Activated CD4-positive, alpha-beta T cell treated with anti-CD3 and anti-CD28 coated beads, Interleukin-10, Interleukin-2, amounts not matched to agents 100 ng/mL and 50 ng/mL, durations not matched to agents 16 hours and 8 hours (primary cell): ENCODE measurements at places on chromosomes 1 and 21.

DNA sequence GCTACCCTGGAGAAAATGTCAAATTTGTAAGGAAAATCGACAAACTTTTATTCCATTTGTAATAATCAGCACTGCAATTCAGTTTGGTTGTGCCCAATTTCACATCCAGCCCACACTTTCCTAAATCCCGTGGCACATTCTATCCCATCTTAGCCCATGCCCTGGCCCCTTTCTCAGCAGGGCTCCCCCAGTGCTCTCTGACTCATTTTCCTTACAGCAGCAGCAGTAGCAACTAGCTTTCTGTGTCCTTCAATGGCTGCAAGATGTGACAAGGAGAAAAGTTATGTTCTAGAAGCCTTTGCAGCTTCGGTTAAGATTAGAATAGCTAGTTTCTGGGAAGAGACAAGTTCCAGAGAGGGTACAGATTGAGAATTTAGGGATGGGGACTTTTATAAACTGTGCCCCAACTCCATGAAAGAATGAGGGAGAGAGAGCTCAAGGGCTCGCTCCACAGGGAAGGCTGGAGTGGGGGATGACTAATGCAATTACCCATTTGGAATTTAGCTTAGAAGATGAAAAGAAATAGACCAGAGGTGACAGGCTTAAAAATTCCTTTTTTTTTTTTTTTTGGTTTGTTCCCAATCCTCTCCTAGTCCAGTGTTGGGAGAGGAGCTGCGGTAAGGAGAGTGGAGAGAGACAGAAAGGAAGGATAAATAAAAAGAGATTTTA is 47.0 kb upstream of the POU2F1 start:
- no peak for DNase-seq

GRCh38 chr1:246300626-246301549 is 206.2 kb downstream of the SMYD3 start:
- DNase-seq: no peak

GRCh38 chr1:27402349-27402754 is 9.9 kb downstream of the GPR3 start:
- no peak for DNase-seq

DNA sequence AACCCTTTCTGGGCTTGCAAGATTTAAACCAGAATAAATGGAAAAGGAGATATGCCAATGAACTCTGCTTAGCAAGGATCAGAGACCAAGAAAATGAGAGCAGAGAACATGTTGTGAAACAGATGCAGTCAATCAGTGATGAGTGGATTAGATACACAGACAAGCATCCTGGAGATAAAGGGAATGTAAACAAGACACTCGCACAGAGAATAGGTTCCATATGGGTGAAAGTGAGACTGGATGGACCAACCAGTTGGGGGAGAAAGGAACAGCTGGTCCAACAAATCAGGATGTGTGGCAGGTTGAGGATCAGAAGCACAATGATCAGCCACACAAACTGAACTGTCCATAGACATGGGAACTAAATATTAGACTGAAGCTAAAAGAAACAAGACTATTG is 338.2 kb downstream of the ASTN1 start:
- DNase-seq: no peak

GRCh38 chr1:187862506-187862905 is 1033.8 kb downstream of the PLA2G4A start:
- DNase-seq: no peak

DNA sequence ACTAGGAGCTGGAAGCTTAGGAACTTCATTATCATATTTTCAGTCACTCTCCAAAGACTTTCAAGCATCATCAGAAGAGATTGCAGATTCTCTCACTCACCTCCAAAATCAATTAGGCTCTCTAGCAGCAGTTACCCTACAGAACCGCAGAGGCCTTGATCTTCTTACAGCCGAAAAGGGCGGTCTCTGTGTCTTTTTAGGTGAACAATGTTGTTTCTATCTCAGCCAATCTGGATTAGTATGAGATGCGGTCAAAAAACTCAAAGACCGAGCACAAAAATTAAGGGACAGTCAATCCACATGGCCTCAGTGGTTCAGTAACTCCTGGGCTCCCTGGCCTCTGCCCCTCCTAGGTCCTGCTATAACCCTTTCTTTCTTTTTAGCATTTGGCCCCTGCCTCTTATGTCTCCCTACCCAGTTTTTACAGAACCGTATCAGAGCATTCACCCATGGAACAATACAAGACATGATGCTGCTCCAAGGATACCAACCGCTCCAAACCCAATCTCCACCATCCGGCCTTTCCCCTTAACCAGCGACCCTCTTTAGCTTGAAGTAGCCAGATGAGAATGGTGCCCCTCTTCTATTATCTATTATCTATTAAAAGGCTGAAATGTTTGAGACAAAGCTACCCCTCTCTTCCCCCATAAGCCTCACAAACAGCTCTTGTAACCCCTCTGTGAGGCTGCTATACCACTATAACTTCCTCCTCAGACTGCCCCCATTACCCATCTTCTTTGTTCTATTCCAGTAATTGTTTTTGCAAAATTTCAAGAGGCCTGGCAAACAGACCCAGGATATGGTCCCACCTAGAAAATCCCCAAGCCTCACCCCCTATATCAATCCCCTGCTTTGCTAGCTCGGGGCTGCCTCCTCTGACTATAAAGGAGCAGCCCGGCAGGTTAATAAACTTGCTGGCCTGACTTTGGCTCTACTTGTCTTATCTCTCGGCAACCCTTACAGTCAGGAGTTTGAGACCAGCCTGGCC is 18.7 kb upstream of the CA6 start:
- DNase-seq: no peak

DNA sequence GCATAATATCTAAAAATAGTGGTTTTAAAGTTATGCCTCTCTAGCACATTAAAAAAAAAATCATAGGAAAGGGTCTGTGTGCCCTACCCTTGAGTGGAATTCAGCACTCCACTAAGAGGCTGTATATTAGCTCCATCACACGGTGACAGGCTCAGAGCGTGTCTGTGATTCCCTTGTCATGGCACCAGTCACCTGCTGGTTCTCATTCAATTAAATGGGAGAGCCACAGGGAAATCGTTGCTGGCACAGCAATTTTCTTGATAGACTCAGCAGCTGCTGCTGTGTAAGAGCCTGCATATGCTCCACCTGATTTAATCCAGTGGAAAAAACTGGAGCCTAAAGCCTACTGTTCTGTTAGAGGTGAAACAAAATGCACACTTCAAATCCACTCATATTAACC is 9.5 kb downstream of the ATP6V1G3 start:
- DNase-seq: no peak

- DNase-seq: peak; percentile 4
Observed at GRCh38 chr1:202029171-202029665, 18.8 kb downstream of the ELF3 start.

GRCh38 chr1:64568171-64568450 is 98.2 kb downstream of the CACHD1 start:
- no peak for DNase-seq

GRCh38 chr1:156499842-156500542 is 583 bp downstream of the MEF2D start:
- peak; percentile 31 for DNase-seq
